ENCODE measurements at places on chromosomes 11 and 22.

DNA sequence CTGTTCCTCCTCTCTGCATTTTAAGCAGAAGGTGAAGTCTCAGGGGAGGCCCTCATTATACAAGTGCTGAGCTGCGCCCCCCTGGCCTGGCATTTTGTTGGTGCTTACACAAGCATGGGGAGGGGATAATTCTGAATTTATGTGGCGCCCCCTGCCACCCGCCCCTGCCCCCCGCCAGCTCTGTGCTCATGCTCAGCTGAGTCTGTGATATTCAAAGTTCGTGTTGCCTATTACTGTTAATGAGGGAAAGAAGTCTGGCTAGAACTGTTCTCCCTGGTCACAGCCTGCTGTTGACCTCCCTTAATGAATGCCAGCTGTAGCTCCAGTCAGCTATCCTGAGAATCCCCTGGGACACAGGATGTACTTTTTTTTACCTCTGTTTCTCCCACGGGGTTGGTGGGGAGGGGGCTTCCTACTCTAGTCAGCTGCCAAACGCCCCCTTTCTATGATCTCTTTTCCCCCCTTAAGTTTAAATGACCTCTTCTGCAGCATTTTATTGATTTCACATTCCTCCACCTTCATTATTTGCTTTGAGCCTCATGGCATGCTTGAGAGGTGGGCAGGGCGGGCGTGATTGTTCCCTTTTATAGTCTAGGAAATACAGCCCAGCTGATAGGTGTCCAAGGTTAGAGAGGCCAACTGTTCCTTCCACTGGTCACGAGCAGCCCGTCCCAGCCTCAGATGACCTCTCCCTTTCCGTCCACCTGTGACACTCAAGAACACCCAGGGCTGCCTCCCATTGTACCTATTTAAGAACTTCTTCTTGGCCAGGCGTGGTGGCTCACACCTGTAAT is 12.2 kb downstream of the USP2 start:
- peaks cover 2% of the 10 kb centered on the region for H3K36me3 ChIP-seq
- no peak overlapping the region for H3K4me3 ChIP-seq
- peaks cover 23% of the 10 kb centered on the region for H3K27me3 ChIP-seq
- peaks cover 15% of the 10 kb centered on the region for H3K4me1 ChIP-seq
- DNase-seq: no peak

DNA sequence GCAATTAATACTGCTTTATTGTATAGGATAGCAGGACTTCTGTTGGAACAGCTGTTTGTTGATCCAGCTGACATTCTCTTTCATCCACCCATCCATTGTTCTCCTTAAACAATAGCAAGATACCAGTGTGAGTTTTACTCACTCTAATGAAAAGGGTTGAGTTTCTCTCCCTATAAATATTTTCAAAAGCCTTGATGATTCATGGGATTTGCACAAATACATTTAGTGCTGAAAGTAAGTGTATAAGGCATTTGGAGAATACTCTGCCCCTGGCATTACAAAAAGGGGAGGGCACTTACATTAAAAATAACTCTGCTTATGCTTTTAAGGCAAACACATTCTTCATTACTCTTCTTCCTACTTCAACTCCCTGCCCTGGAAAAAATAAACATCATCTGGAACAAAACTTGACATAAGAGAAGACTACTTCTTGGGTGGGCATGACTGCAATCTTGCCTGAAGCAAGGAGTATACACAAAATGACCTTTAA is 634.9 kb downstream of the METTL15 start:
- H3K27me3 ChIP-seq: no peaks in the 10 kb centered on the region
- H3K27ac ChIP-seq: no peak overlapping the region
- H3K4me3 ChIP-seq: no peak overlapping the region
- H3K4me1 ChIP-seq: no peaks in the 10 kb centered on the region
- H3K36me3 ChIP-seq: no peaks in the 10 kb centered on the region
- DNase-seq: no peak

DNA sequence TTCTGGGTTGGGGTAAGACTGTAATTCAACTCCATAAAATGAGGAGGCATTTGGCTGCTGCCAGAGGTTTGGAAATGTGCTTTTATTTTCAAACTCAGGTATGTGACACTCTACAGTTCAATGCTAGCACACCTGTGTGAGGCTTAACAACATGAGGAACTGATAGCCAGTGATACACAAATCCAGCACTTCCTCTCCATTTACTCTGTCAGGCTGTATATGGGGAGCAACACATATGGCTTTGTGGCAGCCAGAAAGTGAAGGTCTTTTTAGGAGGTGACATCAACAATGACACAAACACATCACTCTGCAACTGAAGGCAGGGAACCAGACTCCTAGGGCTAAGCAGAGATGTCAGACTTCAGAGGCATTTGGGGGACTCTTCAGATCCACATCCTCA is 4.6 kb upstream of the LYVE1 start:
- no peak overlapping the region for H3K4me3 ChIP-seq
- DNase-seq: no peak
- peaks cover 9% of the 10 kb centered on the region for H3K27me3 ChIP-seq
- no peak overlapping the region for H3K27ac ChIP-seq
- H3K36me3 ChIP-seq: no peaks in the 10 kb centered on the region

DNA sequence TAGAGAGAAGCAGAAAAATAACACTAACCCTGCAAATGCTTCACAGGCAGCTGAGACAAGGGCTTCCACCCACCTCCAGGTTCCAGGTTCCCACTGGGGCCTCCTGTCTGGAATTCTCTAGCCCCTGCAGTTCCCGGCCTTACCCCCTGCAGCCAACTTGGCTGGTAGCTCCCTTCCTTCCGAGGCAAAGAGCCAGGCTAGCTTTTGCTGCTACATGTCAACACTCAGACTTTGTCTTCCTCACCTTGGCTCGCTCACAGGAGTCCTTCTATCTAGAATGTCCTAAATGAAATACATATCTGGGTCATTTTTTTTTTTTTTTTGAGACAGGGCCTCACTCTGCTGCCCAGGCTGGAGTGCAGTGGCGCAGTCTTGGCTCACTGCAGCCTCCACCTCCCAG is 9.9 kb upstream of the TTLL1 start:
- no peak overlapping the region for H3K27ac ChIP-seq
- peaks cover 4% of the 10 kb centered on the region for H3K36me3 ChIP-seq
- H3K4me3 ChIP-seq: no peak overlapping the region
- no peaks in the 10 kb centered on the region for H3K27me3 ChIP-seq
- peaks cover 11% of the 10 kb centered on the region for H3K4me1 ChIP-seq

GRCh38 chr11:128896356-128896755 is 5.2 kb downstream of the KCNJ5 start:
- DNase-seq: no peak
- H3K4me1 ChIP-seq: peaks cover 14% of the 10 kb centered on the region
- H3K4me3 ChIP-seq: no peak overlapping the region
- no peaks in the 10 kb centered on the region for H3K36me3 ChIP-seq
- H3K27me3 ChIP-seq: peaks cover 43% of the 10 kb centered on the region

DNA sequence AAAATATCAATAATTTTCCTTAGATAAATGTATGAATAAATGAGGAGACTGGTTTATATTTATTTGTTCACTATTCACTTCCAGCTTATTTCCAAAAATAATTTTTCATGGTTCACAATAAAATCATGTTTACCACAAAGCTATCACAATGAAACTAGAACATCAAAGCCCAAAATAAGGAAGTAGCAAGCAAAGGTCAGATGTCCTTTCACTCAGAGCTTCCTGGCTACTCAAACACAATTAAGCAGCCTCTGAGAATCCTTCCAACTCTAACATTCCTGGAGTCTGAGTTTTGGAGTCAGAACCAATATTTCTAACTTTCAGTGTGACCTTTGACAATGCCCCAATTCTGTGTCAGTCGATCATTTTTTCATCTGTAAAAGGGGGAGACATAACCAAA is 527.0 kb downstream of the SOX6 start:
- no peaks in the 10 kb centered on the region for H3K36me3 ChIP-seq
- H3K27ac ChIP-seq: no peak overlapping the region
- no peaks in the 10 kb centered on the region for H3K27me3 ChIP-seq

Data from activated CD4-positive, alpha-beta T cell treated with anti-CD3 and anti-CD28 coated beads, Interleukin-2, amount 10 ng/mL, durations not matched to agents 7 days and 5 days (primary cell).